ENCODE measurements at places on chromosomes 1 and 21.

DNA sequence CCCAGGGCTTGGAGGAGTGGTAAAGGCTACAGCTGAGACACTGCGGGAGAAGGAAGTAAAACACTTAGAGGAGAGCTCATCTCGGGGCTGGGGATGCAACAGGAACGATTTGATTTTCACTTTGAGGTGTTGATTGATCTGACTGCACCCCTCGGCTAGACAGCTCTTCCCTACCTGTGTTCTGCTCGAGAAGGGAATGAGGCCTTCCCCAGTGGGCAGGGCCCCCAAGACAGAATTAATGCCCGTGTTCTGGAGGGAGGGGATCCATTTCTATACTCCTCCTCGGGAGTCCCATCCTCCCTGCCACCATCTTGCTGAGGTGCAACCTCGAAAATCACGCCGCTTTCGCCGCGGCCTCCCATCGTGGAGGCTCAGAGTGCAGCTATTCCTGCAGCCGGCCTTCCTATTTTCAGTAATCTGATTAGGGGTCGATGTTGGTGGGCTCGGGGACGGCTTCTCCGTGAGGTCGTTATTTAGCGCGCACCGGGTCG, 2.4 kb downstream of the ATP2B4 start:
- no peak for DNase-seq

DNA sequence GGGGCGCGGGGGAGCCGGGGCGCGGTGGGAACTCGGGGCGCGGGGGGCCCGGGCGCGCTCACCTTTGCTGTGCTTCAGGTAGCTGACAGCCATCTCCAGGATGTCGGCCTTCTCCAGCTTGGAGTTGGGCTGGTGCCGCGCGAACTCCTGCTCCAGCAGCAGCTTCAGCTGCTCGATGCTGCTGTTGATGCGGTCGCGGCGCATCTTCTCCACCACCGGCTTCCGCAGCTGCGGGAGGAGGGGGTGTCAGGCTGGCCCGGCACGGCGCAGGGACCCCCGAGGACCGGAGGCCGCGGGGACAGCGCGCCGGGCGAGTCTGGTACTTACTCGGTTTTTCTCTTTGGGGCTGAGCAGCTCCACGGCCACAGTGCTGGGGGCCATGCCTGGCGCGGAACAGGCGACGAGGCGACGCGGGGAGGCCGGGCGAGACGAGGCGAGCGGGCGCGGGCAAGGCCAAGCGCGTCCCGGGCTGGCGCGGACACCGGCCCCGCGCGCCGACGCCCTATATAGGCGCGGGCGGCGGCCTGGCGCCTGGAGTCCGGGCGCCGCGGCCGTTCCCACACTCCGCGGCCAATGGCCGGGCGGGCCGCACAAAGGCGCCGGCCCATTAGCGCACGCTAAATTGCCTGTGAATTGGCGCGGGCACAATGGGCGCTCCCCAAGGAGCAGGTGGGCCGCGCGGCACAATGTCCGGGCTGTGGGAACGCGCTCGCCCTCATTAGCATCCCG, at the start of gene HES5:
HES5 (minus strand) TSS at position 480 of the 729 bp plus-strand sequence; CDS start at position 381, 99 bp downstream.
- DNase-seq, result no peak

DNA sequence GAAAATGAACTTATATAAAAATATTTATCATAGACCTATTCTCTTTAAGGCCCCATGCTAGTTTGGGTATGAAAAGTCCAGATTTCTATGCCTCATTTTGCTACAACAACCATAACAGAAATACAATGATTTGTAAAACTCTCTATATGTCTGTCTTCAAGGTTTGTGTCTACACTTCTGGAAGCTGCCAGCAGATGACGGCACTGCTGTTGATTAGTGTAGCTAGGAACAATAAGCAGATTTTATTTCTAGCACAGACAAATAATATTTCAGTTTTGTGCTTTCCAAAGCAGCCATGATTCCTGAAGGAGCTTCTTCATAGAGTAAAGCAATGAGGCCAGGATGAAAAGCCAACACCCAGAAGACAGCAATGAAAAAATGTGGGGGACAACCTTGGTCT, 779.6 kb upstream of the ADGRL2 start:
- no peak for DNase-seq

DNA sequence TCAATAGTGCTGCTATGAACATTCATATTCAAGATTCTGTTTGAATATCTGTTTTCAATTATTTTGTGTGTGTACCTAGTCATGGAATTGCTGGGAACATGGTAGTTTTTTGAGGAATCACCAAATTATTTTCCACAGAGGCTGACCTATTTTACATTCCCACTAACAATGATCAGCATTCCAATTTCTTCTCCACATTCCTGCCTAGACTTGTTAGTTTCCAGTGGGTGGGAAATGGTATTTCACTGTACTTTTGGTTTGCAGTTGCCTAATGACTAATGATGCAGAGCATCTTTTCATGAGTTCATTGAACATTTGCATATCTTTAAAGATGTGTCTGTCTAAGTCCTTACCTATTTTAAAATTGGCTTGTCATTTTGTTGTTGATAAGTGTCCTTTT, 1182.6 kb upstream of the B3GALT2 start:
- DNase-seq, result no peak

GRCh38 chr1:228308085-228308601, 98.5 kb downstream of the TRIM11 start:
- no peak for DNase-seq

DNA sequence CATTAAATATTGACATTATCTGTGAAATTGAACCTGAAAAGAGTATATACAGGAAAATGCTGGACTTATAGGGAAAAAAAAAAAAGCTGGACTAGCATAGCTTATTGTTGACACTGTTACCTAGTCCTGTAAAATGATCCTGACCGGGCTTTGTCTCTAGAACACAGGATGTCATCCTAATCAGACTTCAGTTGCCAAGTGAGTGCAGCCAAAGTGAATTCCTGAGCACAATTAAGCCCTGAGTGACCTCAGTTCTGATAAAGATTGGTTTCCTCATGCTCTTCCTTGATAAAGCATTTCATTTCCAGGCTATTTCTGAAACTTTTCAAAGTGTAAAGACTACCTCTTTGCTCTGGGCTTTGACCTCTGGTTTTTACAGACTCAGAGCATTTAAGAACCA, 19.8 kb downstream of the SELP start:
- DNase-seq, result no peak

GRCh38 chr1:154778275-154778674, 91.8 kb downstream of the KCNN3 start:
- DNase-seq, result no peak

- no peak for DNase-seq
Measured at GRCh38 chr1:157830887-157831286, 10.7 kb downstream of the CD5L start.

DNA sequence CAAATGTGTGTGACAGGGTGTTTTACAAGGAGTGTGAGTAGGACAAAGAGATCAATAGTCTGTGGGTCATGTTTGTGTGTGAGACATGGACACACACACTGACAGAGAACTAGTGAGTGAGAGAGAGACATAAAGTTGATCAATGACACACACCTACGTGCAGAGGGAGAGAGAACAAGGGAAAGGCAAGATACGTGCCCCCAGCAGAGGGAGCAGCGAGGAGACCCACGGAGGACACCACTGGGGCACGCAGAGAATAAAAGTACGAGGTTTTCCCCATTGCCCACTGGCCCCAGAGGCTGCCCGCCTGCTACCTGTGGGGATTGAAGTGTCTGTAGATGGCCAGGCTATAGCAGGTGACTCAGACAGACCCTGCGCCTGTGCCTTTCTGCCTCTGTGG, 130.2 kb upstream of the CSF3R start:
- DNase-seq, result no peak

GRCh38 chr1:233802611-233803010, 101.9 kb upstream of the SLC35F3 start:
- DNase-seq, result no peak

DNA sequence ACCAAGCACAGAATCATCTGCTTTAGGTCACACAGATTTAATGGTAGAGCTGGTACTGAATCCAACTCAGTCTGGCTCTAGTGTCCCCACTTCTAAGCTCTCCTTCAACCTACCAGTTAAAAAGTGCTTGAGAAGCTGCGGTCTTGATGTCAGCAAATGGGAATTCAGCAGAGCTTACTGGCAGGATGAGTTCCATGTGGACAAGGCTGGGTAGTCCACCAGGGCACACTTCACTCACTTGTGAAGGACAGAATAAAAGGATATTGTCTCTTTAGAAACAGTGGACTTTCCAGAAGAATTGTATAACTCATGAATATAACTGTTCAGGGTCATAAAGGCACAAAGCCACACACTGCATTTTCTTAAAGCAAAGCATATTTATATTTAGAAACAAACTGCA, 35.1 kb upstream of the GUCA2B start:
- DNase-seq, result no peak

DNA sequence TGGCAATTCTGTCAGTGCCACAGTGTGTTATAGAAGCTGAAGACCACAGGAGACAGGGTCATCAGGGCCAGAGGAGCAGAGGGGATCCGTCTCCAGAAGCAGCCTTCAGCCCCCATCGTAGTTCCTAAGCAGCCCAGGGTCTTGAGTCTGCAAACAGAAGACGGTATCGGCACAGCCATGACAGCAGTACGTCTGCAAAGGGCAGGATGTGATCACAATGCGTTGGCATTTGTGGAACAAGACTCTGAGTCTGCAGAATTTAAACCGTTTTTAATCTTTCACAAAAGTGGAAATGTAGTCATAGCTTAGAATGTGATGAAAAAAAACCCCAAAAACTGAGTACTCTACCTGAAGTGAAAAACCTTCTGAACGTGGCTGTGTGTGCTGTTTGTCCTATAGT, 44.0 kb upstream of the SCCPDH start:
- no peak for DNase-seq

DNA sequence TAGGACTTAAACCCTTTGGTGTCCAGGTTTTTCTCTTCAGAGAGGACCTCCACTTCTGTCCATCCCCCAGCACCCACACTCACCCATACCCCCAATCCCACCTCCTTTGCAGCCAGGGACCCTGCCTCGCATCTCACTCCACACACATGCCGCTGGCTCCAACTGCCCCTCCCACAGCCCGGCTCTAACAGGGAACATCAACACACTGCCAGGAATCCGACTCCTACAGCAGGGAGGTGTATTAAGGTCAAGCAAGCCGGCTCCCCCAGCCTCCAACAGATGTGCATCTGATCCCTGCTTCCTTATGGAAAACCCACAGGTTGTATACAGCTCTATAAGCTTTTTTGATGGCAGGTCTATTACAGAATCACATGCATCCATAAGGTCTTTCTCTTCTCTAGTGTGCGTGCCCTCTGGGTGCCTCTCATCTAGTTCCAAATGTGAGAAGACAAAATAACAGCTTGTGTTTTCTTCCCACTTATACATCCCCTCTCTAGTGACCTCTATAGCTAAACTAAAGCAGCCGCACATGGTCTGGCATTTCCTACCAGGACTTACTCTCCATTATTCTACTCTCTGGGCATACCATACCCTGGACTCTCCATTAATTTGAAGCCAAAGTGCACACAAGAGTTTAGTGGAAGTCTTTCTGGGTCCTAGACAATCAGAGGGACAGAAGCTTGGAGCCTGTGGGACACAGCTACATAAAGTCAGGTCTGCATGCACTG, 16.3 kb downstream of the PIK3C2B start:
- no peak for DNase-seq

DNA sequence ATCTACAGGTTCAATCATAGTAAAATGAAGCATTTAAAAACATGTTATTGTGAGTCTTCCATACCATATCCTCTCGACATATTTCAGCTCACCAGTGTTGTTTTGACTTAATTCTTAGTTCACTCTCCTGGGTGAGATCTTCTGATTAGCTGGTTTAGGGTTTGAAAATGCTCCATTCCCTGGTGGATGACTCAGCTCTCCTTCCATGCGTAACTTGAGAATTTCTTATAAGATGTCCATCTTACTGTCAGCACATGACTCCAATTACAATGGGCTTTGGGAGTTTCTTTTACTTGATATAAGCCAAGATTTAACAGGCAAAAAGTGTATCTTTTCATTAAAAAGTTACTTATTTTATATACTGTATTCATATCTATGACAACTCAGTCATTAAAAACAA, 476.5 kb downstream of the BRINP3 start:
- no peak for DNase-seq

GRCh38 chr1:206438554-206438953, 31.7 kb upstream of the IKBKE start:
- no peak for DNase-seq

GRCh38 chr1:4708840-4709507, 54.6 kb downstream of the AJAP1 start:
- no peak for DNase-seq

DNA sequence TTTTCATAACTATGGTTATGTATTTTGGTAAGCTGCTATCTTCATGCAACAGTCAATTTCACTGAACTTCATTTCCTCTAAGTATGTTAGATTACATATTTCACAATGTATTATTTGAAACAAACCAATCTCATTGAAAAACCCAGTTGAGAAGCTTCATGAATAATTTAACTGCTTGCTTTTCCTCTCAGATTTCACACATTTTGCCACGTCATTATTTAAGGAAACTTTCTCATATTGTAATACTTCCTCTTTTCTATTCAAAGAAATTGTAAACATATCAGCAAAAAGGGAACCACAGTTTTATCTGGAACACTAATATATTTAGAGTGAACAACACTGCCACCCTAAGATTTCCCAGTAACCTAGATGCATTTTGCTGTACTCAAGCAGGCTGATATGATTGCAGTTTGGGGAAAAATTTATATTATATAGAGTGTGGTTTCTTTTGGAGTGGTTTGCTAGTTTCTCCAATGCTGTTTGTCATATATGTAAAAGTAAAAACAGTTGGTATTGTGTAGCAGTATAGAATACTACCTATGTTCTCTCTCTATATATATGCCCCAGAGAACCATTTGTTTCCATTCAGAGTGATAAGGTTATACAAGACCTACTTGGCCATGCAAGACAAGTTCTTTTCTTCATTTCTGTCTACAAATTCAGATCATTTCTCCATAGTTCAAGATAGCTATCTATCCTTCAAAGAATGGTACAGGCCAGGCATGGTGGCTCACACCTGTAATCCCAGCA, 28.4 kb upstream of the AHCTF1 start:
- DNase-seq, result no peak

GRCh38 chr1:21680918-21681317, 11.8 kb upstream of the RAP1GAP start:
- DNase-seq, result no peak

GRCh38 chr1:230857077-230857476, 11.2 kb downstream of the C1orf198 start:
- DNase-seq, result no peak

GRCh38 chr1:221716713-221717484, 25.0 kb downstream of the DUSP10 start:
- DNase-seq, result no peak

DNA sequence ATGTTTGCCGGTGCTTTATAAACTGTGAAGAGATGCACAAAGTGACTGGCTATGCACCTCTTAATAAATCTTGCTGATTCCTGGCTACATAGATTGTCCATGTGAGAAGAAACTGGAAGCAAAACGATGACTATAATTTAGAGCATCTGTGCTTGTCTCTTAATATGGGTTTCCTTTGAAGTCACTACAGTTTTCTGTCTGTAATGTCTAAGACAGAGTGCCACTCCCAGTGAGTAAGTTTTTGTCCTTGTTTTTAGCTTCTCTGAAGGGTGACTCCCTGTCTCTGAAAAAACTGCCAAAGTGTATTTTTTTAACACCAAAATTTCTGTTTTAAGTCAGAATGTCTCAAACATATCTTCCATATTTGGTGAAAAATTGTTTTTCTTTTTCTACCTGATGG, 175.1 kb downstream of the FASLG start:
- DNase-seq, result no peak

- no peak for DNase-seq
Measured at GRCh38 chr1:198611219-198611618, 27.6 kb upstream of the PTPRC start.

- DNase-seq, result no peak
Measured at GRCh38 chr1:235943581-235944114, 76.9 kb upstream of the LYST start.

All from activated T-cell treated with anti-CD3 and anti-CD28 coated beads for 24 hours (primary cell).